Dorsolateral prefrontal cortex (tissue), 122 donors: ENCODE measurements at places on chromosomes 7 and 10.
A peak's percentile ranks its signal among the peaks of the same experiment; 100 is the strongest.

GRCh38 chr7:155560982-155561686, 14.8 kb upstream of the CNPY1 start:
- no peak for DNase-seq

- no peak for DNase-seq
These were observed 4.5 kb upstream of the HKDC1 start for GRCh38 chr10:69215405-69216171.

- DNase-seq: no peak
These were observed 63.9 kb downstream of the GFRA1 start for GRCh38 chr10:116208956-116209567.

- DNase-seq: no peak
These were observed 18.4 kb upstream of the GPR146 start for GRCh38 chr7:1025743-1026581.

- peak; percentile 81 for DNase-seq
These were observed 104.0 kb downstream of the TRIL start for GRCh38 chr7:28853834-28854749.

DNA sequence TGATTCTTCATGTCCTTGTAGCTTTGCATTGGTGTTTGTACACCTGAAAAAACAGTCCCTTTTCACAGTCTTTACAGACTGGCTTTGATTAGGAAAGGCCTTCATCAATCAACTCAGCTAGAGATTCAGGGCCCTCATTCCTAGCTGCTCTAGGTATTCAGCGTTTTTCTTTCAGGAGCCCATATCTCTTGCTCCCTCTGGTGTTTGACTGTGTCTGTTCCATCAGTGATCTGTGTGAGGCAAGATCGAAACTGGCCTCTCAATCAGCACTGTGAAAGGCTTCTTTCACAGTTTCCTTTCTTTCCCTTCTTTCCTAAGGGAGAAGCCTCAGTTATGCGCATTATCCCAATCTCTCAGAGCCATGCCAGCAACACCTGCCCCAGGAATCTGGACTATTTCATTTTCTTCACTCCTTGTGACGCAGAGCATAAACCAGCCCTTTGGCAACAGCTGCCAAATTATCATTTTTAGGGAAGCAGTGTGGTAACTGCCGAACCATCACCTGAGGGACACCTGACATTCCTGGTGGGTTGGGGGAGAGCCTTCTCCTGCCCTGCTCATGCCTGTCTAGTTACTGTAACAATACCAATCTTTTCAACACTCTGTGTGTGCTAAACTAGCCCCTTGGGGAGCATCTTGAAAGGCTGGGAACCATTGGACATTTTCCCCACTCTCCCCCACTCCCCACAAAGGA, 75.7 kb upstream of the CCDC71L start:
- DNase-seq: no peak

GRCh38 chr7:28865601-28866144, 92.5 kb downstream of the TRIL start:
- DNase-seq: no peak
